IPS DF 6.9 (cell line): ENCODE measurements at places on chromosomes 6 and 20.

- peak; percentile 16 for DNase-seq
These were observed 597.5 kb upstream of the JAG1 start for GRCh38 chr20:11271319-11271718.

DNA sequence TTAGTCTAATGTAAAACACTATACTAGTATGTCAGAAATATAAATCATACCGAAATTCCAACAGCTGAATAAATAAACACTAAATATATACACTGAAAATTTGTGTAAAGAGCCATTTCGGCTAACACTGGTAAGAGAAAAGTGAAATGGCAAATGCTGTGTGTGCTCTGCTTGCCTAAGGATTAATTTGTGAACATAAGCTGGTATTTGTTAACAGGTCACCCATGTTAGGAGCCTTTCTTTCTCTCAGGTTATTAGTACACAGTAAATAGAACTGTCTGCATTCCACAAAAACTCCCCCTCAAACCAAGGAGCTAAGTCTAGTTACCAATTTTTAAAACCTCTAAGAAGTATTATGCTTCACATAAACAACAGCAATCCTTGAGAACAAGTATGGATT, 27.0 kb downstream of the ELOVL5 start:
- DNase-seq = no peak

GRCh38 chr6:37732688-37733087, 35.0 kb upstream of the MDGA1 start:
- DNase-seq = no peak

GRCh38 chr20:24479595-24479994, 10.2 kb downstream of the SYNDIG1 start:
- no peak for DNase-seq

DNA sequence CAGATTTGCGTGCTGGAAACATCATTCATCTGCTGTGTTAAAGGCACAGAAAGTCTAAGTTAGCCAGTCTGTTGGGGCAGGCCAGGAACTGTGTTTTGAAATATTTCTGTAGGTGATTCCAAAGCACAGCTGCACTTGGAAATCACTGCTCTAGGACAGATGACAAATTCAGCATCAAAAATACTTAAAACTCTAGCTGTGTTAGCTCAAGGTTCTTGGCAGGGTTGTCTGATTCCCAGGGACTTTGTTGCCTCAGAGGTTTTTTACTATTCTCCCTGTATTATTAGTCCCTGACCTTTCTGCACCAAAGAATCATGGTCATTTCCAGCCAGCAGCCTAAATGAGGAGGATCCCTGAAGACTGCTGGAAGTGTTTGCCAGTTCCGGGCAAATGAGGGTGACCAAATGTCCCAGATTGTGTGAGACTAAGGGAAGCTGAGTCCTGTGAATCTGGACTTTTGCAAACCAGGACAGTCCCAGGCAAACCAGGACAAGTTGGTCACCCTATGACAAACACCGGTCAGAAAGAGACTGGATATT, 84.3 kb upstream of the TMEM30A start:
- no peak for DNase-seq

DNA sequence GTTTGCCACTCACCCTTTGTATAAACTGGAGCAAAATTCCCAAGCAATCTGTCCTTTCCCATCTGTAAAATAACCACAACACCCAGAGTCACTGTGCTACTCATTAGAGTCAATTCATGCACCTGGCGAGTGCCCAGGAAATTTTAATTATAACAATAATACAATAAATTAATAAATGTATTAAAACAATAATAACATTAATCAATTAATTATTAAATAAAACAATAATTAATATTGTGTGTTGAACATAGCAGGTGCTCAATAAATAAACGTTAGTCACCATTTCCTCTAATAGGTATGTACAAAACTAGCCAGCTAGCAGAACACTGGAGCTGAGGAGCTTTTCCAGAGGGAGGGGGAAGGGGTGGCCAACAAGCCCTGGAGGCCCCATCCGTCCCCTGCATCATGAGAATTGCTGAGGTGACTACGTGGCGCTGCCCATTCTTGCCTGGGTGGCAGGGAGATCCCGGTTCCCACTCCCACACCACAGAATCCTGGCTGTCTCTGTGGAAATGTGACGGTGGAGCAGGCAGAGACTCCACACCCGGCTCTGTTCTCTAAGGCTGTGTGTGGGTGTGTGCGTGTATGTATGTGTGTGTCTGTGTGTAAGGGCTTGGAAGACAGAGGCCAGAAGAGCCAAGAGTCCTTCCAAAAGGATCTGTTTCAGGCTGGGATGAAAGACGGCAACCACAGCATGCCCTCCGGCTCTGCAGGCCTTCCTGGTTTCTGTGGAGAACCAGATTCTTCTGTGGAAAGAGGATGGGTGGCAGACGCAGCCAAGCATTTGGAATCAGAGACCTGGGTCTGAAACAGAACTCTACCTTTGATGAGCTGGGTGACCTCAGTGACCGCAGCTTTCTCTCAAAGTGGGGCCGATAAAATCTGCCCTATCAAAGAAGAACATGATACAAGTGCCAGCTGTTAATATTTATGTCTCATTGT, 18.8 kb upstream of the EZR start:
- DNase-seq = no peak

GRCh38 chr20:2395136-2395535, 14.4 kb downstream of the TGM6 start:
- DNase-seq = no peak

DNA sequence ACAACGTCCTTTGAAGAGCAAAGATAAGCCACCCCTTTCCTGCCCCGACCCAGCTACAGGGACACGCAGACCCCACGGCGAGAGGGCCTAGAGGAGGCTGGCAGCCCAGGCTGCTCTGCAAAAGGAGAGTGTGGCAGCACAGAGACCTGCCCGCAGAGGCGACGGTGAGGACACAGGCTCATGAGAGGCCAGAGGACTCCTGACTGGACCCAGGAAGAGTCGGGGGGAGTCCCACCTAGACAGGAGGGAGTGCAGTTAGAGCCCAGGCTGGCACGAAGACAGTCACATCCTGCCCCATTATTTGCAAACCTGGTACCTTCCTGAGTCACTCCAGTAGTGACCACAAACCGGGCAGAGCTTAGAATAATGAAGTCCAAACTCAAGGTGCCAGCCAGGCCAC, 227.7 kb upstream of the CDH4 start:
- DNase-seq = no peak

DNA sequence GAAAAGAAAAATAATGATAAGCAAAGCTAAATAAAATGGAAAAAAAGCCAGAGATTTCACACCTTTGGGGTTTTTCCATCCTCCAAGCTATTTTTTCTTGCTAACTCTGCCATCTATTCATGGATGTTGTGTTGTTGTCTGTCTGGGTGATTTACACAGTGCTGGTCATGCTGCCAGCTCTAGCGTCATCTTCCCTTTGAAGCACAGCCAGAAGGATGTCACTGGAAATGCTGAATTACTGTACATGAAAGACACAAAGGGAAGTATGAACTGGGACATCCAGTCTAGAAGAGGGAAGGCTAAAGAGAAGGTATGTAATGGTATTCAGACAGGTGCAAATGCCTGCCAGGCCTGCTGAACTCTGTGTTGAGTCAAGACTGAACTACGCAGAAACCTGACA, 241.9 kb upstream of the STXBP5 start:
- no peak for DNase-seq

DNA sequence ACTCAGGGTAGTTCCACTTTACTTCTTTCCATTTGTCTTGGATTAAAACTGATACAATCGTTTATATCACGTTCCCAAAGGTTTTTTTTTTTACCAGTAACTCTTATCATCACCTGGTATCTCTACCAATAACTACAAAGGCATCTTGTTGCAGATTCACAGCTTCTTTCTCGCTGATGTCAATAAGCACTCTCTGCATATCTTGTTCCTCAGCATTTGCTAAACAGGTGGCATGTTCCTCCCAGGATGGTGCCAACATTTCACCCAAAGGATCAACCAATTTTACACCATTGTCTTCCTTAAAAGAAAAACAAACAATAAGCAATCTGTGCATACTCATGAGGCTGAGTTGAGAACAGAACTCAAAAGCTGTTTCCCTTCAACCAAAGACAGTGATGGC, 4.6 kb downstream of the PGM3 start:
- no peak for DNase-seq

GRCh38 chr20:17735959-17736621, 36.3 kb downstream of the BANF2 start:
- DNase-seq = no peak

DNA sequence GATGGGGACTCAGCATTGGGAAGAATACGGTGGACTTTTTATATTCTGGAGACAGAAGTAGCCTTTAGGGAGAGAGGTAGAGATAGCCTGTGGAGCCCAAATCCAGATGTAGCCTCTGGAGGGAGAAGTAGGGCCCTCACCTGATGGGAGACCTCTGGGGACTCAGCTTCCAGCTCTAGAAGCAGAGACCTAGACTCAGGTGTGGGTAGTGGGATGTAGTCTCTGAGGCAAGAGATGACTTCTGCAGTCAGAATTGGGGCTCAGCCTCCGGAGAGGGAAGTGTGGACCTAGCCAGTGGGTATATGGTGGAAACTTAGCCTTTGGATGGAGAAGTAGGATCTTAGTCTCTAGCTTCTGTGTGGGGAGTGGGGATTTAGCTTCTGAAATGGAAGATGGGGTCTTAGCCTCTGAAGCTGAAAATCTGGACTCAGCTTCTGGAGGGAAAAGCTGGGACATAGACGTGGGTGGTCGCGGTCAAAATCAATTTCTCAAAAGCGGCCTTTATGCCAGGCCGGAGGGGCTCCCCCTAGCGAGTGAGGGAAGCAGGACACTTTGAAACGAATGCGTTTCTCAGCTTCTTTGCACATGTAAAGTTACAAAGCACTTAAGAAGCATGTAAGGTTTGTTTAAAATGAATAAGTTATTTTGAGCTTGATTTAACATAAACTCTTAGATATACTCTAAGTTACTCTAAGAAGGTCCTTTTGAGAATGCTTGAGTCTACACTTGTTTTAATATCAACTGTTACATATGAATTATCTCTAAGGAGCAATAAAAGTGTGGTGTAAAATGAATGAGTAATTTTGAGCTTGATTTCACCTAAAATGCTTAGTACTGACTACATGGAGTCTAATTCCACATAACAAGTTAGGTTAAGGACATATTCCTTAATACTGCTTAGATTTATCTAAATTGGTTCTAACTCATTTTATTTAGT, 12.9 kb upstream of the ZNF343 start:
- DNase-seq = no peak

DNA sequence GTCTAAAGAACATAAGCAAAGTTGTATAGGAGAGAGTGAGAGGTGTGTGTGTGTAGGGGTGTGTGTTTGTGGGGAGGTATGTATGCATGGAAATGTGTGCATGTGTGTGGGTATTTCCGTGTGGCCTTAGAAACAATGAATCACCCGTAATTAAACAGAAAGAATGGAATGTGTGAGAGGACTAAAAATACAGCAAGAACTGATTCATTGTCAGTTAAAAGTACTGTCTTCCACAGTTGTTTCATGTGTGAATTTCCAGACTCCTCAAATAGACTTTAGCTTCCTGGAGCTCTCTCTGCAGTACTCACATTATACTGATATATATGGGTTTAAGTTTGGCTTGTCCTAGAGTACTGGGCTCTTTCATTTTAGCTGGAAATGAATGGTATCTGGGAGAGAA, 145.7 kb downstream of the RIMS1 start:
- DNase-seq = no peak

GRCh38 chr6:91317247-91317835, 730.5 kb upstream of the MAP3K7 start:
- no peak for DNase-seq

DNA sequence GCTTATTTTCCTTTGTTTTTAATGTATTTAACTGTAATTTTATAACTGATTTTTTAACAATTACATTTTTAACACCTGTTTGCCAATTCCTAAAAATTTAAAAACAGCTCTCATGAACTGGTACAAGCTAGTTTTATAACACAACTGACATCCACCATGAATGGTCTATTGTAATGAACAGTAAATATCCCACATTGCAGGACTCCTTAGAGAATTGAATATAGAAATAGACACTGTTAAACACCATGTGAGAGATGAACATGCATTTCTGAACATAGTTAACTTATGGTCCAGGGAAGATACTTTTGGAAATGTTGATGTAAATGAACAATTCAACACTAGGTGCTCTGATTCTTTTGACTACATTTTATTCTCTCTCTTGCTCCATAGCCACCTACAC, 195.1 kb upstream of the GMDS start:
- DNase-seq = no peak

- no peak for DNase-seq
These were observed 7.8 kb upstream of the MDGA1 start for GRCh38 chr6:37705239-37706051.
